ENCODE measurements at places on chromosomes 1 and 21.

- DNase-seq, result no peak
These were observed 98.6 kb upstream of the LPGAT1 start for GRCh38 chr1:211928993-211929637.

- no peak for DNase-seq
These were observed 603.3 kb downstream of the PTPRC start for GRCh38 chr1:199242147-199242546.

DNA sequence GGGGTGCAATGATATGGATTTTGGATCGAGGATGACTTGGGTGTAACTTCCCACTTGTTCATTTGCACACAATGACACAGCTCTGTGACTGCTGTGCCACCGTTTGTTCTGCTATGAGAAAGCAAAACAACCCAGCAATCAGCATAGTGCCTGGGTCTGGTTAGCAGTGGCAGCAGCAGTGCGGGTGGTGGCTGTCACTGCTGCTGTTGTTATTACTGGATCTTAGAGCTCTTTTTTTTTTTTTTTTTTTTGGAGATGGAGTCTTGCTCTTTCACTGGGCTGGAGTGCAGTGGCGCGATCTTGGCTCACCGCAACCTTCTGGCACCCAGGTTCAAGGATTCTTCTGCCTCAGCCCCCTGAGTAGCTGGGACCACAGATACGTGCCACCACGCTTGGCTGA is 56.9 kb downstream of the TBCE start:
- no peak for DNase-seq

GRCh38 chr1:67469431-67469830 is 39.2 kb upstream of the SERBP1 start:
- DNase-seq, result no peak

DNA sequence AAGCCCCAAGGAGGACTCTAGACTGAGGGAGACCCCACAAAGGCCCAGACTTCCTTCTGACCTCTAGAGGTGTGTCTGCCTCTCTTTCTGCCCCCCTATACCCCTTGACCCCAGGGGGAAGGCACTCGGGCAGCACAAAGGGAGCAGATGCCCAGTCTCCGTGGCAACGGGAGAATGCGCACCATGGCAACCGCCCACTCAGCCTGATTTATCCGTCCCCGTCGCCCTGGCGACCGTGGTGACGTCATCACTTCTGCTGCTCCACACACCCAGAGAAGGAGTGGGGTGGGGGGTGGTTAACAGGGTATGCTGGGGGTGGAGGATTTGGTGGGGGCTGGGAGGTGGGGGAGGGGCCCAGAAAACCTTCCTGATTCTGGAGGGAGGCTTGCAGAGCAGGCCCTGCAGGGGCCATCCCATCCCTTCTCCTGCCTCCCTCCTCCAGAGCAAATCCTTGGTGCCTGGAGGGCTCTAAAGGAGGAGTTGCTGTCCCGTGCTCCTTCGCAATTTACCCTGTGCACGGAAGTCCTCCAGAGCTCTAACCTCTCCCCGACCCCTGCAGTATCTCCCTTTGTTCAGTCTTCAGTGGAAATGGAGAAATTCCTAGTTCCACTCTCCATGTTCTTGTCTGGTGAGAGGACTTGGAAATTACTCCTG is 6.3 kb downstream of the CELF3 start:
- DNase-seq, result peak; percentile 86

DNA sequence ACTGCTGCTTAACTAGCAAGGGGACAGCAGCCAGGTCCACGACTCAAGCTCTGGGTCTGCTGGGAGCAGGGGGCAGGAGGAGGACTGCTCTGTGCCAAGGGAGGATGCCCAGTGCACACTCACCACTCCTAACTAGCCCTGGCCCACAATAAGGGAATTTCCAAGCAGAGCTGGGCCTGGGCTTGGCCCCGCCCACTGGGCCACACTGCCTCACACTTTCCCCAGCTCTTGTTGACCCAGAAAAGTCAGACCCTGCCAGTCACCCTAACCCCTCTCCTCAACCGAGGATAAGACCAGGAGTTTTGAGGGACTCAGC is 18.7 kb downstream of the SLC9A1 start:
- DNase-seq, result no peak

- DNase-seq, result no peak
These were observed 183.3 kb upstream of the ADGRL2 start for GRCh38 chr1:81617308-81617967.

- DNase-seq, result no peak
These were observed 3.2 kb upstream of the SNAPIN start for GRCh38 chr1:153655333-153655732.

GRCh38 chr1:3233031-3233430 is 164.0 kb downstream of the PRDM16 start:
- no peak for DNase-seq

GRCh38 chr1:7229186-7229585 is 443.9 kb downstream of the CAMTA1 start:
- DNase-seq, result no peak

DNA sequence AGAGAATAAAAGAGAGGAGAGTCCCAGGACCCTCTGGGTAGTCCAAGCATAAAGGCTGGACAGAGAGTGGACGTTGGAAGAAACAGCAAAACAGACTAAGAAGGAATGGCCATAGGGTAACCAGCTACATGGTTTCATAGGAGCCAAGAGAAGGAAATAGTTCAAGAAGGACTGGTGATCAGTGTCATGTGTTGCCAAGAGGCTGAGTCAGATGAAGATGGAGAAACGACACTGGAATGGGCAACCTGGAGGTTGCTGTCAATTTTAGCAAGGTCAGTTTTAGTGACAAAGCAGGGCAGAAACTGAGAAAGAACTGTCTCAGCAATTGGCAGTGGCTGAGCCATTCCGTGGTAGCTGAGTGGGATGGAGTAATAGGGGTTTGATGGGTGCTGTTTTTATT is 41.4 kb downstream of the HMGB4 start:
- no peak for DNase-seq

DNA sequence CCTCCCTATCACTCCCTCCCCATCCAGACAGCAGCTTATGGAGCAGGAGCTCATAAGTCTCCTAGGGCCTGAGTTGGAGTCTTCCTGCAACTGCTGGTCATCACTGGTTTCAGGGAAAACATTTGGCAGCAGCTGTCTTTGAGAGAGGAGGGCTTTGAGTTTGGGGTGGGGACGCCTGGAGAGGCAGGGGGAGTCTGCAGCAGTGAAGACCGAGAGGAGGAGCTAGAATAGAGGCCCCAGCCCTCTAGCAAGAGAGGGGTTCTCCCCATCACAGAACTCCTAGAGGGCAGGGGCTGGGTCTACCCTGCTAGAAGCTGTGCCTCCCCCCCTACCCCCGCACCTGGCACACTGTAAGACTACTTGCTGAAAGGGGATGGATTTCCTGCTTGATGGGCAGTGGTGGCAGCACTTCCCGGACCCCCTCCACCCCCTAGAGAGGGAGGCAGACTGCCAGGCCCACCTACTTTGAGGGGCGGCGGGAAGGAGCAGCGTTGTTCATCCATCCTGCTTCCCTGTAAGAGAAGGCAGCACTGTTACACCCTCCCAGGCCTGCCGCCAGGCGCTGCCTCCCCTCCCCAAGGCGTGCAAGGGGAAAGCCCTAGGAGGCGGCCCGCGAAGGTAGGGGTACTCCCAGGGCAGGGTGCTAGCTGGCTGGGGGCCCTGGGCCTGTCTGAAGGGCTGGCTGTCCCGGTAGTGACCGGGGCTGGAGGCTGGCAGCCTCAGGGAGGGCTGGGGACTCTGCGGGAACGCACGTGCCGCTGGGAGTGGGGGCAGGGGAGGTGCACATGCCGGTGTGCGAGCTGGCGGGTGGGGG is 50.4 kb downstream of the RAP1GAP start:
- DNase-seq, result no peak

GRCh38 chr1:245710961-245711903 is 556.4 kb downstream of the KIF26B start:
- DNase-seq, result no peak

DNA sequence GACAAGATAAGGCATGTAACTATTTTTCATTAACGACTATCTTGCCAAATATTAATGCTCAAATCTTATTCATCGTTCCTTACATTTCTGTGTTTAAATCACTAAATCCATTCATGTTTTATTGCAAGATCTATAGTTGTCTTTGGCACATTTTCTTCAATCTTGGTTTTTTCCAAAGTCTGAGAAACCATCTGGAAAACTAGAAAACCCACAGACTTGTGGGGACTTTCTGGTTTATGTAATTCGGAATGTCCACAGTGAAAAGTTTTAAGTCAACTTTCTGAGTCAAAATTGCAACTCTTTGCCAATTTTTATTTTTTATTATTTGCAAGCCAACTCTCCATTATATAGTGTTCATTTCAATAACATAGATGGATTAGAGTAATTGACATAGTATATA is 520.8 kb upstream of the ADAMTS5 start:
- no peak for DNase-seq

DNA sequence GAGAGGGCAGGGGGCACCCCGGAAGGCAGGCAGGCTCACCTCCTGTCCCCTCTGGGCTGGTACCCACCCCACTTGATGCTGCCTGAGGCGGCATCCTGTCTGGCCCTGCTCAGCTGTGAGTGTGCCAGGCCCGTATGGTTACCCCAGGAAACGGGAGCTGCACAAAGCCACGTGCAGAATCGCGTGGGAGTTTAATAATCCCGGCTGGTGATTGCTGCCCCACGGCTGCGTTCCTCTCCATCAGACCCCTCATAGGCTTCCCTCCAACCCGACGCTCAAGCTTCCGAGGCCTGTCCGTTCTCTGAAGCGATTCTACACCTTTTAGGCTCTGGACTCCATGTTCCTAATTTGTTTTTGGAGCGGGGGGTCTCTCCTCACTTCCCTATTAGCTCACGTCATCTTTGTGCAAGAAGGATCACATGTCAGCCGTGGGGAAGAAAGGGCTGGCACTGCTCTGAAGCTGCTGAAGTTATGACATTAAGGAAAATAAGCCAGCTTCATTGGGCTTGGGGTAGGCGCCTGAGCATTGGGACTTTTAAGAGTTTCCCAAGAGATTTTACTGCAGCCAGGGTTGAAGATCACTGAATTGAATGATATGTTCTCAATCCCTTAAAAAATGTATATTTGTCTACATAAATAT is 1.1 kb upstream of the B3GALT5 start:
- DNase-seq, result no peak
